ENCODE measurements at places on chromosomes 12 and 14.

DNA sequence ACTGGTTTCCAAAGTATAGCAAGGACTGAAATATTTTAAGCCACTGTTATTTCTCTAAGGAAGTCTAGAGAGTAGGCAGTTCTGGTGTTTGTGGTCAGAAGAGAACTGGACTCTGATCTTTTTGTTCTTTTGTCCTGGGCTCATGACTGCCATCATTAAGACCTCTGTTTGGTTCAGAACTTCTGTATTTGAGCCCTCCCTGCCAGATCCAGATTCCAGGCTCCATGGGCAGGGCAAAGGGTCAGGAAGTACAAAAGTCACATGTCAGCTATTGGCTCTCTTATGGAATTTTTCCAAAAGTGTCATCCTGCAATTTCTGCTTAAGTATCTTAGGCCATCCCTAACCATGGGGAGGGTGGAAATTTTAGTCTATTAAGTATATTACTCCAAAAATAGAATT, 6.8 kb downstream of the PIWIL1 start:
- no peak for DNase-seq

DNA sequence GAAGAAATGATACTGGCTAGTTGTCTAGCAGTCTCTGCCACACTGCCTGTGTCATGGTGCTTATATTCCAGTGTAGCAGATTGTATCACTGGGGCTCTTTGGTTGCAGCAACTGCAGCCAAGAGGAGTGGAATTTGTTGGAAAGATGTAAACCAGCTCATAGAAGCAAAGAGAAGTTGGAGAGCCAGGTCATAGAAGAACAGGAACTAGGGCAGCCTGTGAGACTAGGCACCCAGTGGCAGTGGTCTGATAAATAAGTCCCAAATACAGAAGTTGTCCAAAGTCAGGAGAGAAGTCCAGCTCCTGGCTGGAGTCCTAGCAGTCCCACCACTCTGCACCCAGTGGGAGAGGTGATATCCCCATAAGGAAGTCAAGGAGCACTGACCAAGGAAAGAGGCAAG, 172.5 kb upstream of the ARID2 start:
- DNase-seq: no peak

DNA sequence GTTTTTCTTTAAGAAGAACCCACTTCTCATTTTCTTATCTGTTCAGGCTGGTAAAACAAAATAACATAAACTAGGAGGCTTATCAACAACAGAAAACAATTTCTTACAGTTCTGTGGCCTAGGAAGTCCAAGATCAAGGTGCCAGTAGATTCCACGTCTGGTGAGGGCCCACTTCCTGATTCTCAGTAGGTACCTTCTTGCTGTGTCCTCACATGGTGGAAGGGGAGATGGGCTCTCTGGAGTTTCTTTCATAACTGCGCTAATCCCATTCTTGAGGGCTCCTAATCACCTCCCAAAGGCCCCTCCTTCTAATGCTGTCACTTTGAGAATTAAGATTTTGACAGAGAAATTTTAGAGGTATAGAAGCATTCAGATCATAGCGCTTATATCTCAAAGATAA, 33.4 kb downstream of the TXNRD1 start:
- DNase-seq: no peak

DNA sequence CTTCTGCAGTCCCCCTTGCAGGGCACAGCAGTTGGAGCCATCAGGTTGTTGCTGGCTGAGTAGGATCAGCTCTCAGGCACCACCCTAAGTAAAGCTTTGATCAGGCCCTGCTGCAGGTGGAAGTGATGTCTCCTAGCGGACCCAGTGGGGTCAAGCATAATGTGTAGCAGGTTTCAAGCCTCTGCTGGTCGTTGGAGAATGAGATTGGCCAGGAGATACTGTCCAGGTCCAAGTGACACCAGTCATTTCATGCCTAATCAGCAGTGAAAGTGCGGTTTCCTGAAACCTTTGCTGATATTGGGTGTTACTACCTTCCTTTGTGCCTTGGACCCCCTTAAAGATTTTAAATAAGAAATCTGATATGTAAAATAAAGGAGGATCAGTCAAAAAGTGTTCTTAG, 72.6 kb downstream of the SUSD6 start:
- DNase-seq: no peak

DNA sequence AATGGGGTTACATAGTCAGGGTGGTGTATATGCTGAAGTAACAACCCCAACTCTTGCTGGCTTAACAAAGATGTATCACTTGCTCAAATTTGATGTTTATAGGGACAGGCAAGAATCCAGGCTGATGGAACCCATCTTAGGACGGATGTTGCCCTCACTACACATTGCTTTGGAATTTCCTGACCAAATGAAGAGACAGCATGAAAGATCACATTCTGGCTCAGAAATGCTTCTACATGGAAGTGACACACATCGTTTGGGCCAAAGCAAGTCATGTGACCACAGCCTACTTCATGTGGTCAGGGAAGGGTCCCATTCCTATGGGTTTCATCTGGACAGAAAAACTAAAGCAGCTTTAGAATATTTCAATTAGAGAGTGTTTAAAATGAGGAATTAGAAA, 345.8 kb downstream of the TMEM132D start:
- DNase-seq: no peak

Measured in GM03348 (cell line).